ENCODE measurements at places on chromosomes 7 and 10.

DNA sequence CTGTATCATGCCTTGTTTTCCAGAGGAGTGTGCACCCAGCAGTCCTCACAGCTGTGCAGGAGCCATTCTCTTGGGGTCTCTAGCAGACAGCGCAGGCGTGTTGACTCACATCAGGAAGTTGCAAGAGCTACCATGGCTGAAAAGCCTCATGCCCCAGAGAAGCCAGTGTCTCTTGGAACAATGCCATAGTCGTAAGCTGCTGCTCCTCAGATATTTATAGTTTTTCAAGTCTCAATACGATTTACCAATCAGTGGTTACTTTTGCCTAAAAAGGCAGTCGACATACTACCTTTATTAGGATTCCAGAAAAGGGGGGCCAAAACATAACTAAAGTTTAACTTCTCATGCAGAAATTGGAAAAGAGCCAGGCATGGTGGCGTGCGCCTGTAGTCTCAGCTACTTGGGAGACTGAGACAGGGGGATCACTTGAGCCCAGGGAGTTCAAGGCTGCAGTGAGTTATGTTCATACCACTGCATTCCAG lies 407.7 kb downstream of the PARD3 start:
- DNase-seq, result peak; percentile 12

DNA sequence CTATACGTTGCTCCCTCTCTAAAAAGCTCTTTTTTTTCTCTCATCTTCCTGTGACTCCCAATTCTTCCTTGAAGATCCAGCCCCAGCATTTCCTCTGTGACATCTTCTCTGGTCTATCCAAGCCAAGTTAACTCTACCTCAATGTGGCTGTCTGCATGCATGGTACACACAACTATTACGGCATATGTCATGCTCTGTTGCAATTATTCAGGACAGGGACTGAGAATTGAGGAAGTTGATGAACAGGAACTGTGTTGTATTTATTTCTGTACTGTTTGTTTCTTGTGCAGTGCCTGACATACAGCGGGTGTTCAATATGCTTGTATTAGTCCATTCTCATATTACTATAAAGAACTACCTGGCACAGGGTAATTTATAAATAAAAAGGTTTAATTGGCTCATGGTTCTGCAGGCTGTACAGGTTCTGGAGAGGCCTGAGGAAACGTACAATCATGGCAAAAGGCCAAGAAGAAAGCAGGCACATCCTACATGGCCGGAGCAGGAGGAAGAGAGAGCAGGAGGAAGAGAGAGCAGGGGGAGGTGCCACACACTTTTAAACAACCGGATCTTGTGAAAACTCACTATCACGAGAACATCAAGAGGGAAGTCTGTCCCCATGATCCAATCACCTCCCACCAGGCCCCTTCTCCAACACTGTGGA lies 6.3 kb downstream of the TRPV5 start:
- DNase-seq, result no peak

GRCh38 chr10:61278556-61278955 lies 174.6 kb downstream of the TMEM26 start:
- DNase-seq, result no peak

DNA sequence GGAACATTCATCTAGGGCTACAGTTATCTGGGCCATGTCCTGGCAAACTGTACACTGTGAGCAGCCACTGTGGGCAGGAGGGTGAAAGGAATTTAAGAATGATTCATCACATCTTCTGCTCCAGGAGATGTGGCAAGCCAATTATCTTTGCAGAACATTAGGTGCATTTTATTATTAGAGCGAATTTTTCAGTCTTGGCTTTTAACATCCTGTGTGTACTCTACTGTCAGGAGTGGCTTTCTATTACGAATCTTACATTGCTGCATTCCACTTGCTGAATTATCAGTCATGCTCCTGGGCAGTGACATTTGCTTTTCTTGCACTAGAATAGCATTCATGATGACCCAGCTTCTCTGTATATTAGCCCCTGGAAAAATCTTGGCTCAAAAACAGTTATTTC lies 109.2 kb upstream of the TARP start:
- DNase-seq, result no peak

GRCh38 chr7:45982907-45983719 lies 62.0 kb upstream of the IGFBP3 start:
- DNase-seq, result no peak

GRCh38 chr10:127550861-127551260 lies 1.8 kb downstream of the NPS start:
- DNase-seq, result no peak

DNA sequence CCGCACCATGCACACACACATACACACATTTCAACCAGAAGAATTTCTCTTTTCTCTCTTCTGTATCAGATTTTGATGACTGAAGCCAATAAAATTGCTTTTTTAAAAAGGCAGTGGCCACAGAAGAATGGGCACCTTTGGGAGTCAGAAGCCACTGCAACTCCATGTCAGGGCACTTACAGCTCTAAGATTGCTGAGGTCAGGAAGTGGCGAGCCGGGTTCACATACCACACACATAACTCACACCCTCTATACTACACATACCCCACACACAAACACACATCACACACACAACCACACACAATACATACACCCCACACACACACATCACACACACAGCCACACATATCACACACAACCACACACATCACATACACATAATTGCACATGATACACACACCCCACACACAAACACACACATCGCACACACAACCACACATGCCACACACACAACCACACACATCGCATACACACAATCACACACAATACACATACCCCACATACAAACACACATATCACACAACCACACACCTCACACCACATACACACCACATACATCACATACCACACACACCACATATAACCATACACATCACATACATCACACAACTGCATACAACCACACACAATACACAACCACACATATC lies 31.2 kb downstream of the GPRIN2 start:
- no peak for DNase-seq

GRCh38 chr7:76364198-76364584 lies 5.4 kb upstream of the YWHAG start:
- no peak for DNase-seq

DNA sequence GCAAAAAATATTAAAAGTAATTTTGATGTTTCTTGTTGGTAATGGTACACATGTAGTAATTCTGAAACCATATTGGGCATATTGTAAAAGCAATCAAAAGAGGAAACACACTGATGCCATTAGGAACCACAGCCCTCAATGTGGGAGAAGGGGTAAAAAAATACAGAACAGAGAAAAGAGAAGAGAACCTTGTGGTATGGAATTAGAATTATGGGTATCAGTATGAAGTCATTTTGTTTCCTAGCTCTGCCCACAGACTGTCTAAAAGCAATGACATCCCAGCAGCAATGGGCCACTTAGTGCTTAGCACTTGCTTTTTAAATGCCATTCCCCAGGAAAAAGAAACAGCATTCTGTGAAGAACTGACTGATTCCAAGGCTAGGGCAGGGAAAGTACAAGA lies 61.5 kb downstream of the CPVL start:
- DNase-seq, result peak; percentile 6

DNA sequence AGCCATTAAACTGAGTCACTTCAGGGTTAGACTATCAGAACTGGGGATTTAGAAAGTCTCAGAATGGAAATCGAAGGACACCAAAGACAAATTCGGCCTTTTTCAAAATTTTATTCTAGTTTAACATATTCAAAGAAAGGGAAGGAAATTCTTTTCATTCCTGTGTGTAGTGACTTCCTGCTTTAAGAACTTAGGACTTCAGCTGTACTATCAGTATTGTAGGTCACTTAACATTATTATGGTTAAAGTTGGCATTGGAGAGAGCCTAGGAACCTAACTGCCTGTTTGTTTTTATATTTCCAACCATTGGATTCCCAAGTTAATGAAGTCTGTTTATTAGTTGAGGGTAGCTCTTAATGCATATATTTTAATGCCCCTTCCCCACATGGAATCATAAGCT lies 63.7 kb downstream of the PTEN start:
- DNase-seq, result no peak

DNA sequence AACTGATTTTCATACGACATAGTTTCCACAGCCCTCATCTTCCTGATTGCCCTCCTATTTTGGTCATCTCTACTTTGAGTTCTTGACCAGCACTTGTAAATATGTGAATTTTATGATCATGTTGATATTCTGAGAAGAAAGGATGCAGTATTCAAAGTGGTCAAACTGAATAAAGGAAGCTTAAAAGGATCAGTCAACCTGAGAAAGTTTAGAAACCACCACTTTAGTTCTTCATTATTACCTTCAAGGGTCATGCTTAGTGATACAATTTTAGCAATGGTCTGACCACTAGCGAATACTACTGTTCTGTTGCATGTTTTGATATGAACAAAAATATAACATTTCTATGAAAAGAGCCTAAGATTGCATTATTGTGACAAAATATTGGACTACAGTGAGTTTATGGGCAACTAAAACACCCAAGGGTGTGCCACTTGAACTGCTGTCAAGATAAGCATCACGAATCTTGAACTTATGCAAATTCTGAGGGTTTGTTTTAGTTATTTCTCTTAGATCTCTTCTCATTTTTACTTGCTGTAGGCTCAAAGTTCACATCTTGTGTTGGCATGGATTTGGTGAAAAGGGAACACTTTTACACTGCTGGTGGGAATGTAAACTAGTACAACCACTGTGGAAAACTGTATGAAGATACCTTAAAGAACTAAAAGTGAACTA lies 247.7 kb downstream of the IPMK start:
- DNase-seq, result no peak

- DNase-seq, result no peak
These were observed 297.7 kb downstream of the CCDC3 start for GRCh38 chr10:12703813-12704212.

DNA sequence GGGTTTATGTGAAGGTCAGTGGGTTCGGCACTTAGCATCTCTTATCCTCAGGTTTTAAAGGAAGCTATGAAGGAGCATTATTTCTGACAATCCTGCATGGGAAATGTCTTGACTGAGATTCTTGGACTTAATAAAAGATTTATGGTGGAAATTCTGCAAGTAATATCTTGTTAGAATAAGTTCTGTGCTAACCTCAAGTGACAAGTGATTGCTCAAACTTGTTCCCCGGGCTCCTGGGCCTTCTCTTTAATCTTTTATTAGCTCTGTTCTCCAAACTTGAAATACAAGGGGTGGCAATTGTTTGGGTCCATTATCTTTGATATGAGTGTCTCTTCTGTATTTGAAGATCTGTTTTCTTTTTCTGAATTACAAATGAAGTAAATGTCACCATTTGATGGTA lies 140.6 kb upstream of the CTBP2 start:
- no peak for DNase-seq

- no peak for DNase-seq
These were observed 9.2 kb downstream of the NPFFR1 start for GRCh38 chr10:70274643-70275042.

DNA sequence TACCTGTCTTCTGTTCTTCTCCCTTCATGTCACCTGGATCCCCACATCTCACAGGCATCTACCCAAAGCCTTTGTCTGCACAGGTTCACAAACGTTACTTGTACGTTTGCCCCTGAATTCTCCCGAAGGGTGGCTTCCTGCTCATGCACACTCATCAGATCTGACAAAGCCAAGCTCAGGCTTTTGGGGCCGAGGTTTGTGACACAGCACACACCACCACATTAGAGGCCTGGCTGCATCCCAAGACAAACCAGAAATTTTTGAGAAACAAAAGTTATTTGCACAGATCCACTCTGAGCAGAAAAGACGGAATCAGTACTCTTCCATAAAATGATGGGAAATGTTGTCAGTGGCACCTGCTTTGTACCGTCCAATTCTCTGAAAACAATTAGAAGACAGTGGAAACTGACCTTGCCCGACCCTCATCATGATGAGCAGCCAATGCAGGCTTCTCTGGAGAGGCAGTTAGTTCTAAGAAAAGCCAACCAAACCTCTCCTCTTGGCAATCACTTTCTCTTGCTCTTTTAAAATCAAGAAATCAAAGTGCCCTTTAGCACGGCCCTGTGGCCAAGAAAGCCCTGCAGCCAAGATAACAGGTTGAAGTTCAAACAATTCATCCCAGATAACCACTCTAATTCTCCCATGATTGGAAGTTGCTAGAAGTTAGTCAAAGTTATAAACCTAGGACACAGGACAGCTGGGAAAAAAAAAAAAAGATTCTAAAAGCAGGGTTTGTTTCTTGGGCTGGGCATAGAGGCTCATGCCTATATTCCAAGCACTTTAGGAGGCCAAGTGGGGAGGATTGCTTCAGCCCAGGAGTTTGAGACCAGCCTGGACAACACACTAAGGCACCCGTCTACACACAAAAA lies 13.6 kb upstream of the SVIL start:
- DNase-seq, result no peak

- DNase-seq, result no peak
These were observed 7.1 kb downstream of the HECW1 start for GRCh38 chr7:43119371-43120075.

- no peak for DNase-seq
These were observed 569.8 kb downstream of the CALN1 start for GRCh38 chr7:71842381-71842780.

DNA sequence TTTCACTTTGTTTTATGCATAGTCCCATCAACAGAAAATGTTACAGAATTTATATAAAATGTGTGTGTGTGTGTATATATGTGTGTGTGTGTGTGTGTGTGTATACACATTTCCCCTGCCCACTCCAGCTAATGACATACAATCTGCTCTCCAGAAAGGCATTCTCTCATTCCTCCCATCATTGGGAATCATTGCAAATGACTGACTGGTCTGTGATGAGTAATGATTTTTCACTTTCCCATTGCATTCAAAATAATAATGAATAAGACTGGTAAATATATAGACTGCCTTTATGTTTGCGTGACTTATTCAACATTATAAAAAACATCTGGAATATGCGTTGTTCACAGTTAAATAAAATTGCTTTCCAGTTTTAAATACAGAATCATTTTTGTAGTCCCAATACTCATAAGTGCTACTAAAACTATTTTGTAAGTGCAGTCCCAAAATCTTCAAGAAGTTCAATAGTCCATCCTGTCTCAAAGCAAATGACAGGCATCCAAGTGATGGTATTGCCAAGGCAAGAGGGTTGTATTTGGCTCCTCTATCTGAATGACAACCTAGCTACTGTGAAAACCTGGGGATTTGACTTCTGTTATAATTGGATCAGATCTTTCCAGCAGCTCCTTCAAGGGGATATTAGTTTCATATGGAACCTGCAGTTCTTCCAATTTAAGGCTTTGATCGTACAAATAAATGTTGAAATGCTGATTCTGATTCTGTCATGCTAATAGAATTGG lies 150.9 kb downstream of the POLR1F start:
- DNase-seq, result no peak

DNA sequence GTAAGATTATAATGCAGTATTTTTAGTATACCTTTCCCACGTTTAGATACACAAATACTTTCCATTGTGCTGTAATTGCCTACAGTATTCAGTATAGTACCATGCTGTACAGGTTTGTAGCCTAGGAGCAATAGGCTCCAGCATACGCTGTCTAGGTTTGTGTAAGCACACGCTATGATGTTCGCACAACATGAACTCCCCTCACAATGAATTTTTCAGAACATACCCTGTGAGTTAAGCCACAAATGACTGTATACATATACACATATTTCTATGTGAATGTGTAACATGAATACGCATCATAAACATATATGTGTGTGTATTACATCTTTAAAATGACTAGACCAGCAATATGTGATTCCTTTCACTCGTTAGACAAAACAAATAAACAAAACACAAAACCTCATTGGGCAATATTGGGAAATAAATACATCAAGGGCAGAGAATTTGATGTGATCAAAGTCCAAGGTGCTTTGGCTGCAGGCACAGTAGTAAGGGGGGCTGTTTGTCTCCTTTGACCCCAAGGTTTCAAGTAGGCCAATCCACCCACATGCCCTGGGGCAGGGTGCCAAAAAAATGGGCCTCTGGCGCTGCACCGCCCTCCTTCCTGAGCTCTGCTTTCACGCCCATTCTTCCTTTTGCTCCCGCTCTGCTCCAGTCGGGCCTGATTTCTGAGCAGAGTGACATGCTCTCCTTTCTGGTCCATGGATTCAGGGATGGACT lies 33.9 kb downstream of the CHN2 start:
- DNase-seq, result no peak

Data from KG1 (cell line).